Vagina (tissue), 2 donors: ENCODE measurements at places on chromosomes 12 and 14. TPM values are rescaled to one million over a fixed set of nuclear protein-coding genes. Genes with fewer than 3 reads are reported as not detected.

NTS gene
- total RNA-seq, result 2.5 TPM

PARPBP gene
- total RNA-seq, result 3.7 TPM

CFAP73 gene
- not detected for total RNA-seq

CLEC9A gene
- total RNA-seq, result not detected

- no peak for DNase-seq
- H3K27ac ChIP-seq, result no peak overlapping the region
- H3K27me3 ChIP-seq, result no peaks in the 10 kb centered on the region
- H3K4me1 ChIP-seq, result no peaks in the 10 kb centered on the region
- no peak overlapping the region for H3K4me3 ChIP-seq
These were observed 349.9 kb downstream of the ETNK1 start for GRCh38 chr12:22974865-22975264.

DNA sequence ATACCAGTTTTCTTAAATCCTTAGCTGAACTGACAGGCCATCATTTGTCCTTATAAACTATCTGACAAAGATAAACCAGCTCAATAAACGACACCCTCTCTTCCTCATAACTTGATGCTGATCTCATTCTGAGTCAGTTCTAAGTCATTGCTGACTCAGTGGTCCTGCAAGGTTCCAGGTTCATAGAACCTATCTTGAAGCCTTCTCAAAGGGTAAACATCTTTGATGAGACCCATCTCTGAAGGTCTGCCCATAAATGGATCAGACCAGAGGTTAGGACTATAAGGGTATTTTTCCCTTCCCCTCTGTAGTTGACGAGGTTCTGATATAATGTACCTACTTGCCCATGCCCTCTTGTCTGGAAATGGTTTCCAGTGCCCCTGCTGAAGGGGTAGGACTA lies 11.9 kb downstream of the NAA25 start:
- no peak overlapping the region for H3K27ac ChIP-seq
- no peak for DNase-seq
- peaks cover 30% of the 10 kb centered on the region for H3K36me3 ChIP-seq
- H3K4me3 ChIP-seq, result no peak overlapping the region

GRCh38 chr14:99909513-99910064 lies 116.4 kb downstream of the EML1 start:
- no peak overlapping the region for H3K27ac ChIP-seq
- peaks cover 20% of the 10 kb centered on the region for H3K36me3 ChIP-seq
- no peak overlapping the region for H3K4me3 ChIP-seq
- DNase-seq, result no peak
- no peaks in the 10 kb centered on the region for H3K4me1 ChIP-seq

GRCh38 chr14:71472356-71473340 lies 459.6 kb upstream of the RGS6 start:
- no peaks in the 10 kb centered on the region for H3K27me3 ChIP-seq
- DNase-seq, result no peak
- no peak overlapping the region for H3K27ac ChIP-seq
- H3K4me1 ChIP-seq, result no peaks in the 10 kb centered on the region
- no peaks in the 10 kb centered on the region for H3K36me3 ChIP-seq

SLC2A13 gene
- 17.4 TPM for total RNA-seq

DNA sequence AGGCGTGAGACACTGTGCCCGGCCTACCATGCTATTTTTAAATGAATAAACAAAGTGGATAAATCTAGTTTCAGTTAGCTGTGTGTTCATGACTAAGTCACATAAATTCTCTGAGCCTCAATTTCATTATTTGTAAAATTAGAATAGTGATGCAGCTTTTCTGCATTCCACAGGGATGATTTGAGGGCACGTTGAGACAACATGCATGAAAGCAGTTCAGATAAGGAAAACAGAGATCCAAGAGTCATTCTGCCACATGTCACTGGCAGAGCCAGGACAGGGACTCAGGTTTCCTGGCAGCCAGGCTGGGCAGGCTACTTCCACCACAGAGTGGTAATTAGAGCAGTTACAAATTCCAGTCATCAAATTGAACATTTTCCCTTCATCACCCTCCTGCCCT lies 2.9 kb upstream of the PPP4R4 start:
- peaks cover 22% of the 10 kb centered on the region for H3K4me1 ChIP-seq
- H3K36me3 ChIP-seq, result no peaks in the 10 kb centered on the region
- no peaks in the 10 kb centered on the region for H3K27me3 ChIP-seq

DNA sequence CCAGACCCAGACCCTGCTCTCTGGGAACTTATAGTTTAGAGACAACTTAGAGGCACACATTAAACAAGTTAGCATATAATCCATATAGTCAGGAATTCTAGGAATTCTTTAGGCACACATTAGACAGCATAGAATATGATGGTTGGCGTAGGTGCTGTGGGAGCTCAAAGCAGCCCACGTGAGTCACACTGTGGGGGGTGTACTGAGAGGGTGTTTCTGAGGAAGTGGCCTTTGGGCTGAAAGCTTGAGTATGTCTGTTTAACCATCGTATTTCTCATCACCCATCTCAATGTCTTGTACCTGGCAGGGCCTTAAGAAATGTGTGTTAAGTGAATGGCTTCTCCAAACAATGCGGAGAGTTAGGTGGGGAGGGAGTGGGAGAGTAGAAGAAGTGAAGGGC lies 67.2 kb downstream of the TMEM30B start:
- no peak for DNase-seq
- no peaks in the 10 kb centered on the region for H3K36me3 ChIP-seq
- H3K27ac ChIP-seq, result no peak overlapping the region
- no peak overlapping the region for H3K4me3 ChIP-seq
- peaks cover 29% of the 10 kb centered on the region for H3K4me1 ChIP-seq

RPS6KA5 gene
- 5.2 TPM for total RNA-seq

MLXIP gene
- 16.9 TPM for total RNA-seq

DNA sequence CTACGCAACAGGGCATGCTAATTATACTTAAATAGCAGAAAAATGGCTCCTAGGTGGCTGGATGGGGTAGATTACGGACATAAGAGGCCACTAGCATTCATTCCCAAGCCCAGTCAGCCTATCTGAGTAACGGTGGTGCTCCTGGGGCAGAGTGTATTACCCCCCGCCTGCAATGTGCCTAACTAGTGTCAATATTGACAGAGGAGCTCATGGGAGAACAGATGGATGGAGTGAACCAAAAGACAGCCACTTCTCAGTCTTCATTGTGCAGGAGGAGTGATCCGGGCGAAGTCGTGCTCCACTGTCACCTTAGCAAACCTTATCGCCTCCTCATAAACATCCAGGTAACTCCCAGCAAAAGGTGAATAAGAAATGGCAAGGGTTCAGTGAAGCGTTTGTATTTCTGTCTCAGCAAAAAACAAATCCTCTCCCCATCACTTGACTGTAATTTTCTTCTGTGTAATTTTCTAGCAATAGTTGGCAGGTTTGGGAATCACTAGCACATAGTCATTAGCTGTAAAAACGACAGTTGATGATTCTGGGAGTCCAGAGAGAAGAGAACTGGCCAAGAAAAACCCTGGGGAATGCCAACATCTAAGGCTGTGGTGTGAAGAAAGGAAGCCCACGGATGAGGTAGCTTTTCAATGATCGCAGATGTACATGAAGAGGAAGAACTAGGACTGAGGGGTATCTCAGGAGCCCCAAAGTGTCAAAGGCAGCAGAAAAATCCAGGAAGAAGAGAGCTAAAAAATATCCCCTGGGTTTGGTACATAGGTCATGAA lies 126.6 kb upstream of the BCL2L14 start:
- DNase-seq, result no peak
- H3K4me3 ChIP-seq, result no peak overlapping the region
- H3K36me3 ChIP-seq, result no peaks in the 10 kb centered on the region

DNA sequence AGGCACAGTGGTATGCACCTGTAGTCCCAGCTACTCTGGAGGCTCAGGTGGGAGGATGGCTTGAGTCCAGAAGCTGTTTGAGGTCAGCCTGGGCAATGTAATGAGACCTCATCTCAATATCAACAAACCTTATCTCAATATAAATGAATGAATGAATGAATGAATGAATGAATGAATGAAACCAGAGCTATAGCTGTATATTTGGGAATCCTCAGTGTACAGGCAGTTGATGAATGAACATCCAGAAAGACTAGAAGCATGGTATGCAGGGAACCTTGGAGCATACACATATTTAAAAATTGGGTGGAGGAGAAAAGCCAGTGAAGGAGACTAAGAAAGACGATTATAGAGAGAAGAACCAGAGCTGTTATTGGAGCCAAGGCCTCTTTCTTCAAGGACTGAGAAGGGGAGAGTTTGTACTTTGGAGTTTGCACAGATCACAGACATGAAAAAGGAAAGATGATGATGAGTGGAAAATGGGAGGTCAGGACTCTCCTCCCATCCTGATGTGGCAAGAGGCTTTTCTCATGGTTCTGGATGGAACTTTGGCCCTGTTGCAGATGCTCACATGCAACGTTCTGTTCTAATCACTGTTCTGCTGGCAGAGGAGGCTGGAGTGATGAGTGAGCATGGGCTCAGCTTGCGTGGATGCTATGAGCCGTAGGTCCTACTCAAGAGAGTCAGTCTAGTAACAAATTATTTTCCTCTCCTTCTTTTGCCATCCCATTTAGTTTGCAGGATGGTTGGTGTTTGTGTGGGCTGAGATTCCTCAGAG lies 114.4 kb downstream of the PRKCH start:
- H3K27ac ChIP-seq, result no peak overlapping the region
- DNase-seq, result peak; percentile 88
- no peaks in the 10 kb centered on the region for H3K36me3 ChIP-seq
- no peak overlapping the region for H3K4me3 ChIP-seq

- no peaks in the 10 kb centered on the region for H3K36me3 ChIP-seq
- H3K4me3 ChIP-seq, result no peak overlapping the region
- no peak for DNase-seq
- H3K27me3 ChIP-seq, result no peaks in the 10 kb centered on the region
- no peak overlapping the region for H3K27ac ChIP-seq
These were observed 7.4 kb upstream of the LLPH start for GRCh38 chr12:66137937-66138336.

- H3K27ac ChIP-seq, result no peak overlapping the region
- peaks cover 11% of the 10 kb centered on the region for H3K4me1 ChIP-seq
- H3K27me3 ChIP-seq, result no peaks in the 10 kb centered on the region
- no peak overlapping the region for H3K4me3 ChIP-seq
- DNase-seq, result no peak
These were observed 39.9 kb downstream of the TMTC1 start for GRCh38 chr12:29743801-29744200.

- no peaks in the 10 kb centered on the region for H3K36me3 ChIP-seq
- no peak overlapping the region for H3K27ac ChIP-seq
- no peaks in the 10 kb centered on the region for H3K4me1 ChIP-seq
- DNase-seq, result no peak
- H3K27me3 ChIP-seq, result no peaks in the 10 kb centered on the region
These were observed 42.1 kb upstream of the SOCS2 start for GRCh38 chr12:93530358-93530757.

- no peaks in the 10 kb centered on the region for H3K36me3 ChIP-seq
- DNase-seq, result no peak
- H3K27ac ChIP-seq, result no peak overlapping the region
- no peaks in the 10 kb centered on the region for H3K4me1 ChIP-seq
- no peak overlapping the region for H3K4me3 ChIP-seq
These were observed 179.0 kb downstream of the RASSF9 start for GRCh38 chr12:85657251-85657650.

C12orf50 gene
- total RNA-seq, result not detected

- peak overlapping the region; percentile 95 for H3K27ac ChIP-seq
- H3K36me3 ChIP-seq, result no peaks in the 10 kb centered on the region
- H3K4me3 ChIP-seq, result no peak overlapping the region
- no peaks in the 10 kb centered on the region for H3K27me3 ChIP-seq
- no peak for DNase-seq
- H3K4me1 ChIP-seq, result peaks cover 70% of the 10 kb centered on the region
These were observed 4.0 kb downstream of the ACVRL1 start for GRCh38 chr12:51911307-51911706.

CRACR2A gene
- total RNA-seq, result 4.4 TPM

DNA sequence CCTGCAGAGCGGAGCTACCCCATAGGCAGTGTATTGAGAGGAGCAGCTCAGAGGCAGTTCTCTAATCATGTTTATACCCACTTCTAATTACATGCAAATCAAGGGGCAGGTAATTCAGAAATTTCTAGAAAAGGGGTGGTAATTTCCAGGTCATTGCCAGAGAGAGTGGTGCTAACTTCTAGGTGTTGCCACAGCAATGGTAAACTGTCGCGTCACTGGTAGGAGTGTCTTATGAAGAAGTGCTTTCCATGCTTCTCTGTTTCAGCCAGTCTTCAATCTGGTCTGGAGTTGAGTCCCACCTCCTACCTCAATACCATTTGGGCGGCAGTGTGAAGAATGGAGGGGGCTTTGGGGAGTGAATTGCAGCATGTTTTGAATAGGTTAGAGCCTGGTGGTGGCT lies 8.5 kb upstream of the AMN1 start:
- DNase-seq, result no peak
- no peaks in the 10 kb centered on the region for H3K27me3 ChIP-seq
- H3K36me3 ChIP-seq, result no peaks in the 10 kb centered on the region

DNA sequence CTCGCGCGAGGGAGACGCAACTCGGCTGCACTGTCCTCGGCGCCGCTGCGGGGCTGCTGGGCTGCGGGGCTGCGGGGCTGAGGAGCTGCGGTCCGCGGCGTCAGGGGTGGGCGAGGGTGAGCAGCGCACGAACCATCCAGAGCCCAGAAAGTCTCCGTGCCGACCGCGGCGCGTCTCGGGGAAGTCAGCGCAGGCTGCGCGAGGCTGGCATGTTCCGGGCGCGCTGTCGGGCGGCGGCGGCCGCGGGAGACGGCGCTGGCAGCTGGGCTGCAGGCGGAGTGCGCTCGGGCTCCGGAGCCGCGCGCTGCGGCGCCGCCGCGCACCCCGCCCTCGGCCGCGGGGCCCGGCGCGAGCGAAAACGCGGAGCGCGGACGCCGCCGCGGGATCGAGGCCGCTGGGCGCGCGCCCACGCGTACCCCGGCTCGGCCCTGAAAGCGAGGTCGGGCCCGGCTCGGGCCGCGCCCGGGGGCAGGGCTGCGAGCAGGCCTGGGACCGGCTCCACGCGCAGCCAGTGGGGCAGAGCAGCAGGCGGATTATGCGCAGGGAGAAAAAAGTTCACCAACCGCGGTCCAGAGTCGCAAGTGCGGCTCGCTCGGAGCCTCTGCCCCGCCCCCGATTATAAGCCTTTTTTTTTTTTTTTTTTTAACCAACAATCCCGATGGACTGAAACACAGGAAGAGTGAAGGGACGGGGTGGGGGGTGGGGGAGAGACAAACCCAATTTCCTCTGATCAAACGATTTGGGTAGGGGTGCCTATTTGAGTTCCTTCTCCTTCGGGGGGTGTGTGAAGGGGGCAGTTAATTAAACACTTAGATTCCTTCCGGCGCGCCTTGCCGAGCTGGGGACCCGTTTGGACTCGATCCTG lies at the start of gene PRICKLE1:
TSS of gene PRICKLE1 (minus strand) at position 282 of the 865 bp plus-strand sequence. CDS start 117,230 bp downstream, outside the sequence.
- peaks cover 44% of the 10 kb centered on the region for H3K4me1 ChIP-seq
- H3K36me3 ChIP-seq, result no peaks in the 10 kb centered on the region
- no peak for DNase-seq
- peak within 1 kb of the TSS; percentile 88 for H3K4me3 ChIP-seq

SSPN gene
- total RNA-seq, result 44.7 TPM

TMCC3 gene
- 11.5 TPM for total RNA-seq

DNA sequence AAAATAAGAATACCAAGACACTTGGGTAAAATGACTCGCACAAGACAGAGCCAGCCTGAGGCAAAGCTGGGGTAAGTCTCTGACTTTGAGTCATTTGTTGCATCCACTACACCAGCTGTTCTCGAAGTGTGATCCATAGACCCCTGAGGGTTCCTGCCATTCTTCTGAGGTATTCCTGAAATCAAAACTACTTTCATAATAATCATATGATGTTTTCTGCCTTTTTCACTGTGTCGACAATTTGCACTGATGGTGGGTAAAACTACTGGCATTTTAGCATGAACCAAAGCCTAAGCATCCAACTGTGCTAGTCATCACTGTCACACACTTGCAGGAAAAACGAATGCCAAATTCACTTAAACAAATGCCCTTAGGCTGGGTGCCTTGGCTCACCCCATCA lies 135.5 kb upstream of the FUT8 start:
- no peak overlapping the region for H3K27ac ChIP-seq
- no peaks in the 10 kb centered on the region for H3K4me1 ChIP-seq
- no peaks in the 10 kb centered on the region for H3K27me3 ChIP-seq
- no peak overlapping the region for H3K4me3 ChIP-seq
- no peaks in the 10 kb centered on the region for H3K36me3 ChIP-seq
